ENCODE measurements at places on chromosomes 5 and 9.

GRCh38 chr5:139640421-139641115 is 7.6 kb upstream of the CXXC5 start:
- no peak for DNase-seq

- DNase-seq, result no peak
Measured at GRCh38 chr9:132577119-132577518, 5.3 kb upstream of the BARHL1 start.

DNA sequence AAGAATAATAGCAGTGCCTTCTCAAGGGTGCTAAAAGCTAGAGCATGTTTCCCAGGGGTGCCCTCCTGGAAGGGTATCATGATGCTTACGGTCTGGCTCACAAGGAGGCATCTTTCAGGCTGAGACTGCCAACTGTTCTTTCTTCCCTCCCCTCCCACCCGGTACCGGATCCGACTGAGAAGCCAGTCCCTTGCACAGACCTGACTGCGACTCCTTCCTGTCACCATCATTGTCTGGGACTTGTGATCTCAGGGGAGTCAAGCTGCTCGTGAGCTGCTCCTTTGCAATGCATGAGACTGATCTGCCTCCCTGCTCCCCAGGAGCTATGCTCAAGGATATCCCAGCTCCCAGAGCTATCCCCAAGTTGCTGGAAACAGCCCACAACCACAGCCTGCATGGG is 170.8 kb downstream of the GADD45G start:
- no peak for DNase-seq

DNA sequence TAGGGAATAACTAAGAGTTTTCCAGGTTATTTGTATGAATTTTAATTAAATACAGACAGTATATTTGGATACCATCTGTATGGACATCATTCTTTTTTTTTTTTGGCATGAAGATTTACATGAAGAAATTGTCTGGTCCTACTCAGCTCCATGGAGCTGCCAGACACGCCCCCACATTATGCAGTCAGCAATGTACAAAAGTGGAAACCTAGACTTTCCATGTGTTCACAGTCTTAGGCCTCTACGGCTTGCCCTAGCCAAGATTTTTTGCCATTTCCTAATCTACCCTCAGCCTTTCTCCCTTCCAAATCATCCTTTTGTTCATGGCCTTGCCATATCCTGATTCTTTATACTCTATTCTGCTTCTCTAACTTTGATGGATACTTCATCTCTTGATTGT is 207.1 kb downstream of the SGCD start:
- peak; percentile 68 for DNase-seq

DNA sequence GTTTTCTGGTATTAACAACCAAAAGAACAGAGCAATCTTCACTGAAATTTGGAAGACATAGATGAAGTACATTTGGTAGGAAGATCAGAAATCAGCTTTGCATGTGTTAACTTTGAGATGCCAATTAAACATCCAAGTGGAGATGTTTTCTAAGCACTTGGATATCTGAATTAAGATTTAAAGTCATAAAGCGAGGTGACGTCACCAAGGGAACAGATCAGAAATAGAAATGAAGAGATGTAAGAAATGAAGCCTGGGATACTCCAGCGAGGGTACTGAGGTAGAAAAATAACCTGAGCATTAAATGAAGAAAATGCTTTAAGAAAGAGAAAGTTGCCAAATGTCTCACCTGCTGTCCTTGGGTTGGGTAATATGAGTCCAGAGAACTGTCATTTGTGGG is 1223.3 kb downstream of the MAT2B start:
- no peak for DNase-seq

Measured in fibroblast of skin of abdomen (primary cell).